ENCODE measurements at places on chromosomes 3 and 15. TPM values are rescaled to one million over a fixed set of nuclear protein-coding genes. Genes with fewer than 3 reads are reported as not detected.

C2CD4A gene
- not detected for total RNA-seq

DNA sequence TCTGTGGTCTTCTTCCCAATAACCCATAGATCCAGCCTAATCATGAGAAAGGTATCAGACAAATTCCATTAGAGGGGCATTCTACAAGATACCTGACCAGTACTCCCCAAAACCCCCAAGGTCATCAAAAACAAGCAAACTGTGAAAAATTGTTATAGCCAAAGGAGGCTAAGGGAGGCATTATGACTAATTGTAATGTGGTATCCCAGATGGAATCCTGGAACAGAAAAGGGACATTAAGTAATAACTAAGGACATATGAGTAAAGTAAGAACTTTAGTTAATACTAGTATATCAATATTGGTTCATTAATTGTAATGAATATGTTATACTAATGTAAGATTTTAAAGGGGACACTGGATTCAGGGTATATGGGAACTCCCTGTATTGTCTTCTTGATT is 20.4 kb downstream of the SPTSSB start:
- no peak for DNase-seq

GRCh38 chr3:10648181-10648580 is 142.8 kb upstream of the ATP2B2 start:
- no peak for DNase-seq

GRCh38 chr3:171867981-171868380 is 24.8 kb downstream of the TMEM212 start:
- no peak for DNase-seq
